Stimulated activated CD8-positive, alpha-beta memory T cell treated with anti-CD3 and anti-CD28 coated beads, Interleukin-4, amount 100 ng/mL, for 48 hours (primary cell): ENCODE measurements at places on chromosomes 6 and 20.

DNA sequence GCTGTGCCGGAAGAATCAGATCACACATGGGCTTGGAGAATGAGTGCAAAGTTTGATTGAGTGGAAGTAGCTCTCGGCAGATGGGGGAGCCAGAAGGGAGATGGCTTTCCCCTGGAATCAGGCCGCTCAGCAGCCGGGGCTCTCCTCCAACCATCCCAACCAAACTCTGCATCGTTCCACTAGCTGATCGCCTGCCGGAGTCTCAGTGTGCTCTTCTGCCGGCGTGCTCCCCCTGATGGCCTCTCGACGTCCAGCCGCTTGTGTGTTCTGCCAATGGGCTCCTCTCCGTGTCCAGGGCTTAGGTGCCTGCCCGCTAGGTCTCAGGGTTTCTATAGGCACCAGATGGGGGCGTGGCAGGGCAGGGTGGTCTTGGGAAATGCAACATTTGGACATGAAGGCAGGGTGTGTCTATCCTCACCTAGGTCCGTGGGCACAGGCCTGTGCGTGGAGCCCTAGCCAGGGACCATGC is 4.9 kb upstream of the BIRC7 start:
- no peak for DNase-seq

DNA sequence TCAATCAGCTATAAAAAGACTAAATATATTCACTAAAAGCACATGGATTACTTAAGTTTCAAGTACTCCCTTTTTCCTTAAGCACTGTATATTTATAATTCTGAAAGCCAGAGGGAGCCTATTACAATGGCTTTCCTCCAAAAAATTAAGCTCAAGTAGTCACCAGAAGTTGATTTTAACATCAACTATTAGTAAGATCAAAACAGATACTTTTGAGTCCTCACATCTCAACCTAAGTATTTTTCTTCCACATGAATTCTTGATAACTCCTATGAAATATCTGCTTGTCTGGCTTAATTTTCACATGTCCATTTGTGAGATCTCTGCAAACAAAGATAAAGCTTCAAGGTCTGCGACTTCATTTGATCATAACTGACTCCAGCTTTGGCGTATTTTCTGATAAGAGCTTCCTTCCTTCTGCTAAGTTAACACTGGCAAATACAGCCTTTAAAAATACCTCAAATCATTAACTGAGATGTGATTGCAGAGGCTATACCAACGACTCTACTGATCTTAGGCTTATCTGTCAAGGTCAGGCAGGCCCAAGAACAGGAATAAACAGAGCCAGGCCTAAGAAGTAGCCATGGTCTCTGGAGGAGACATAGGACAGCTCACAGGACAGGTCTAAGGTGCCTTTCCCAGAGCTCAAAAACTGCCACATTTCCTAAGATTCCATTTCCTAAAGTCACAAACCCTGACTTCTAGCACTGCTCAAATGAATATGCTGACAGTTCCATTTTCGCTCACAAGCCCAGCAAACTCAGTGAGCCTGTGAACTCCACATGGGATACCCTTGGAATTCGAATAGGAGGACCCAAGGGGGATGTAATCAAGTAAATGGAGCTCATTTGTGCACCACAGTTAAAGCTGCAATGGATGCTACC is 10.0 kb downstream of the SNX5 start:
- no peak for DNase-seq

GRCh38 chr20:18252597-18253451 is 35.5 kb upstream of the ZNF133 start:
- no peak for DNase-seq

DNA sequence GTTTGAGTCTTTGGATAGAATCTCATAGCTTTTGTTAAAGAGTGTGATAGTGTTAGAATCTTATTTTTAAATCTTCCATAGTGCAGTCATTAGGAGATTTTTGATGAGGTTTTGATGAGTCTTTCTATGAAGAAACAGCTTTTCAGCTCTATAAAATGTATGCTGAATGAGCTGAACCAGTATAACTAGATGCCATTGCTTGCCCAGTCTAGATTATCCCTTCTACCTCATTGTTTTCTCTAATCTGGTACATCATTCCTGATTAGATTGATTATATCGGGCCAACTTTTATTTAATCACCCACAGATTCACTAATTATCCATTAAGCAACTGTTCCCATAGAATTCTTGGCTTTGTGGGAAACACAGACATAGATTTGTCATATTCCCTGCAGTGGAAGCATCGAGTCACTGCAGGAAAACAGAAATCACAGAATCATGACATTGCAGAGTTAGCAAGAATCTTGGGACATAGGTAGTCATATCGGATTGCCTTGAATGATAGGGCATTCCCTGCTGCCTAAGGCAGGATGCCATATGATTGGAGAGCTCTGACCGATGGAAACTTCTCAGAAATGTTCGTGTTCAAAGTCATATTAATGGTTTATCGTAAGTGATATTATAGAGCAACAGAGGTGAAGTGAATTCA is 882.7 kb upstream of the FLRT3 start:
- DNase-seq = no peak

- DNase-seq = no peak
Measured at GRCh38 chr6:14278446-14278845, 160.9 kb downstream of the CD83 start.

DNA sequence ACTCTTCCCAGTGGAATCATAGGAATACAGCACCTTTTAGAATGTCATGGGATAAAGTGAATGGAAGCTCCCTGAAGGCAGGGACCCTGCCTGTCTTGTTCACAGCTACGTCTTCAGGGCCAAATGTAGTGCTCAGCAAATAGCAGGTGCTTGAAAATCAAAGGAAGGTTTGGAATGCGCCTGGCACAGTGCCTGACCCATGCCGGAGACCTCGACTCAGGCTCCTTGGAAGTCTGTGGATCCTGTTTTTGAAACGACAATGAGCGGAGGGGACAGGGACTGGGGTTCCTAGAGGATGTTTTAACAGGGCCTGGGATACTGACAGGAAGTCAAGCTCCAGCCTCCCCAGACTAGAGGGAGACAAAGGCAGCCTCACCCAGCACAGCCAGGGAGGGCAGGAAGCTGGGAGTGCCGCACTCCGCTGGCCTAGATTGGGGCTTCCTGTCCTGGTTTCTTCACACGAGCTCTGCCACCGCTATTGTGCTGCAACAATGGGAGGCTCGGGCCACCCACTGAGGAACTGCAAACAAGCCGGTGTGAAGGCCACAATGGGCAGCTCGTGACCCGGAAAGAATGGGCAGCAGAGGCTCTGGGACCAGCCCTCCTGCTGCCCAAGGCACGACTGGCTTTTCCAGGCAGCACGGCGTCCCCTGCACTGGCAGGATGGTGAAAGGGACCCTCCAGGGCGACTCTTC is 76.7 kb downstream of the PREX1 start:
- DNase-seq = no peak

DNA sequence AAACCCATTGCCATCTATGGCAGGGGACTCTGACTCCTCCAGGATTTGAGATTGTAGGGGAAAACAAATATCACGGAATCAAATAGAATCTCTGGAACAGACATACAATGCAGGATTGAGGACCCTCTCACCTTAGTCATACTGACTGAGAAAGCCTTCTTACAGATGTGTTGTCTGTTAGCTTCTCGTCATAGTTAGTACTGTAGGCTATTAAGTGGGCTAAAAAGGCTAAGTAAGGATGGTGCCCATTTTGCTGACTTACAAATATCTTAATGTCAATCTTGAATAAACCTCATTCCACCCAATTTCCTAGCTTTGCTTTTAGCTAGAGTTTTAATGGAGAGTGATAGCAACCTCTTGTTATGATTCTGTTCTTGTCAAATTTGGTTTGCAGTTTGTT is 352.4 kb downstream of the QKI start:
- no peak for DNase-seq

GRCh38 chr6:111731456-111732195 is 125.9 kb upstream of the TRAF3IP2 start:
- no peak for DNase-seq

DNA sequence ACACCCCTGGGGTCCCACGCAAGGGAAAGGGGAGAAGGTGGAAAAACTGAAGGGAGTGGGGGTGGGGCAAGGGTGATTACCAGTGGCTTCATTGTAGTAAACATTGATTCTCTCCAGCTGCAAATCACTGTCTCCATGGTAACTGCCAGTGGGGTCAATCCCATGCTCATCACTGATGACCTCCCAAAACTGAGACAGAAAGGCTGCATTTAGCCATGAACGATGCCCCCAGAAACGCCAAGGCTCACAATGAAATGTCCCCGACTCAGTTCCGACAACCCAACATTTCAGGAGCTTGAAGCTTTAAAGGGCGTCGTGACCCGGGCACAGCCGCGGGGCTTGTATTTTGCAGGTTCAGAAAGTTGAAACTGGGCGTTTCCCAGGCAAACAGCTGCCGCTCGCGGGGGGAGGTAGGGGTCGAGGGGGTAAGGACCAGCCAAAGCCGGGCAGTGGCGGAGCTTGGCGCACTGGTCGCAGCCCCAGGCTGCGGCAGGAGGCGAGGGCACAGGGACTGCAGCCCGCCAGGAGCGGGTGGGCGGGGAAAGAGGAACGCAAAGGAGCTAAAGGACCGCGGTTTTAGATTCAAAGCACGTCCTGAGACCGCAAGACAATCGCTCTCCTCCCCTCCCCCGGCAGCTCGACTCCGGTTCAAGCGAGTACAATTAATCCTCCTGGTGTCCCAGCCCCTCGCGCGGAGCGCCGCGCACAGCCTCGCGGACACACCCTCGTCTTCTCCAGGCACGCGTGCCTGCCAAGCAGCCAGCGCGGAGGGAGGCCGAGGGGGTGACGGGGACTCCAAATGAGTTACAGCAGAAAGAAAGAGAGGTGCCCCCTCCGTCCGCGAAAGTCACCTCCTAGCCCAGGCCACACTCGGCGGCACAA is 731 bp downstream of the TUBB2B start:
- peak; percentile 49 for DNase-seq

DNA sequence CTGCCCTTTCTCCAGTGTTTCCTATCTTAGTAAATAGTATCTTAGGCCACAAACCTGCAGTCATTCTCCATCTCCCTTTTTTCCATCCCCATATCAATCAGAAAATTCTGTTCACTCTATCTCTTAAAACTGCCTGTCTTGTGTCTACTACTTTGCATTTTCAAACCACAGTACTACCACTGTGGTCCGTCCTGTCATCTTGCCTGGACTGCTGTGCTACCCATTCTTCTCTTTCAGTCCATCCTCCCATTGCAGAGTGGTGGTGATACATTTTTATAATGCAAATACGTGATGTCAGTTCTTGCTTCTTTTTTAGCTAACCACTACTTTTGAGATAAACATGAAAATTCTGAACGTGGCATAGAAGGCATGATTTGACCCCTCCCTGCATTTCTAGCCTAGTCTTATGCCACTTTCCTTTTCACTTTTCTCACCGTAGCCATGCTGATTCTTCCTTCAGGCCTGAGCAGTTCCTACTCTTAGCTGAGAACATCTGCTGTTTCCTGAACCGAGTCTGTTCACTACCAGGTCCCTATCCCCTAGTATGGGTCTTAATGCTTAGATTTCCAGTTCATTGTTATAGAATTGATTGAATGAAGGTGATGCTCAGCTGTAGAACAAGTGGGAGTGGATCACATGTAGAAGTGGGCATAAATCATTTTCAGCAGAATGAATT is 13.8 kb downstream of the TBPL1 start:
- no peak for DNase-seq

GRCh38 chr6:25637211-25637610 is 14.8 kb upstream of the SCGN start:
- DNase-seq = no peak

DNA sequence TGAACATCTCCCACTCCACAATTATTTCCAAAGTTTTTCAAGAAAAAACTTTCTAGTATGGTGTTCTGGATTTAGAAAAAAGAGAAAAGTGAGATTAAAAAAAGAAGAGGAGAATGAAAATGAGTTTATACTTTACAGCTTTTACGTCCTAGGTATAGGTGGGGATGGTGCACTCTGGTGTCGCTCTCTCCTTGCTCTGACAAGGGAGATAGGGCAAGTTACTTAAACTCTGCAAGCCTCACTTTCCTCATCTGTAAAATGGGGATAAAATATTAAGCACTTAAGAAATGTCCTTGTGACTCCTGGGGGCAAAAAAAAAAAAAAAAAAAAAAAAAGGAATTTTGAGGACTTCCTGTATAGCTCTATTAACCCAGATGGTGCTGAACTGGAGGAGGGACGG is 4.5 kb upstream of the MAS1 start:
- DNase-seq = no peak

- DNase-seq = peak; percentile 77
Measured at GRCh38 chr6:30259140-30260035, 46.2 kb upstream of the TRIM26 start.

- no peak for DNase-seq
Measured at GRCh38 chr6:12024699-12025434, 12.8 kb downstream of the HIVEP1 start.

DNA sequence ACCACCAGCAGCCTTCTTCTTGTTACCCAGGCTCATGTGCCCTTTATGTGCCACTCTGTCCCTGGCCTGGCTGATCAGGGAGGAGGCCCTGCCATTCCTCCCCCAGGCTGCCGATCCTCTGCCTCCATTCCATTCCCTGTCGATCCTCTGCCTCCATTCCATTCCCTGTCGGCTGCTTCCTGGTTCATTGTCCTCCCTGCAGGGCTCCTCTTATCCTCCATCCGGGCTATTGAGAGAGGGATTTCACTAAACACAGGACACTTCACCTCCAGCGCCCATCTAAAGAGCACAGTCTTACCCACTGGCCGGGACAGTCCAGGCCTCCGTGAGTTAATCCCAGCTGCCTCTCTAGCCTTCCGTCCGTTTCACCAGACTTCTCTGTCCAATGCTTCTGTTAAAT is 7.7 kb upstream of the TTLL2 start:
- no peak for DNase-seq

DNA sequence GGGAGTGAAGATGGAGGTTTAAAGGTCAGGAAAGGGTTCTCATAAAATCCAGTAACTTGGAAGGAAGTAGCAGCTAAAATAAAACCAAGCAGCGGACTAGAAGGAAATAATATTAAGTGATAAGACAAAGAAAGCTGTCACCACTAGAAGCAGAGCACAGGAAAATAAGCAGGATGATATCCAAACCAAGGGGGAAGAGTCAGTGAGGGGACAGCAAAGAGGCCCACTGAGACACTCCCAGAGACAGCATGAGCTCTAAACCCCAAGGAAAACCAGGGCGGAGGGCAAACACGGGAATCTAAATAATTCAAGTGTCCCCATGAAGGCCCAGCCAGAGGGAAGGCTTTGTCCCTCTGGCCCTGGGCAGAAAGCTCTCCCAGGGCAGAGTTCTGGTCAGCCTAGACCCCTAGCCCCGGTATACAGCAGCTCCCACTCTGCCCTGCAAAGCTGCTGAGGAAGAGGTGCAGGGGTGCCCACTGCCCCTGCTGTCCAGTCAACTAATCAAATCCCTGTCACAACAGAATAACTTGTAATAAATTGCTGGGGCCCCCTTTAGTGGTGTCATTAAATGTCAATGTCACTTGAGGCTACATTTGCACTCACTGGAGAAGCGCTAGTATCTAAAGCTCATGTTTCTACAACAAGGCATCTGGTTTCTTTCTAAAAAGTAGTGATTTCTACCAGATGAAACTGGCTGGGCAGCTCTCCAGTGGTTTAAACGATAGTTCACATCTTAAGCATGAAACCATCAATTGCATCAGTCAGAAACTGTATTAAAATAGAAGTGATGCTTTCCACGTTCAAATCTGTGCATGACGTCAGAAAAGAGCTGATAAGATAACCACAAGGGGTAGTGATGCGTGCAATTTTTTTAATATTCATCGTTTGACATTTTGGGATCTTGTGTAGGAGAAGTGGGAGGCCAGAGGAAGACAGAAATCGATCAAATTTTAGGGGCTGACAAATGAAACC is 13.6 kb downstream of the PDE10A start:
- no peak for DNase-seq
